Activated CD4-positive, alpha-beta T cell treated with anti-CD3 and anti-CD28 coated beads, Interleukin-2, amount 50 U/mL, for 4 hours (primary cell): ENCODE measurements at places on chromosomes 12 and 14.

DNA sequence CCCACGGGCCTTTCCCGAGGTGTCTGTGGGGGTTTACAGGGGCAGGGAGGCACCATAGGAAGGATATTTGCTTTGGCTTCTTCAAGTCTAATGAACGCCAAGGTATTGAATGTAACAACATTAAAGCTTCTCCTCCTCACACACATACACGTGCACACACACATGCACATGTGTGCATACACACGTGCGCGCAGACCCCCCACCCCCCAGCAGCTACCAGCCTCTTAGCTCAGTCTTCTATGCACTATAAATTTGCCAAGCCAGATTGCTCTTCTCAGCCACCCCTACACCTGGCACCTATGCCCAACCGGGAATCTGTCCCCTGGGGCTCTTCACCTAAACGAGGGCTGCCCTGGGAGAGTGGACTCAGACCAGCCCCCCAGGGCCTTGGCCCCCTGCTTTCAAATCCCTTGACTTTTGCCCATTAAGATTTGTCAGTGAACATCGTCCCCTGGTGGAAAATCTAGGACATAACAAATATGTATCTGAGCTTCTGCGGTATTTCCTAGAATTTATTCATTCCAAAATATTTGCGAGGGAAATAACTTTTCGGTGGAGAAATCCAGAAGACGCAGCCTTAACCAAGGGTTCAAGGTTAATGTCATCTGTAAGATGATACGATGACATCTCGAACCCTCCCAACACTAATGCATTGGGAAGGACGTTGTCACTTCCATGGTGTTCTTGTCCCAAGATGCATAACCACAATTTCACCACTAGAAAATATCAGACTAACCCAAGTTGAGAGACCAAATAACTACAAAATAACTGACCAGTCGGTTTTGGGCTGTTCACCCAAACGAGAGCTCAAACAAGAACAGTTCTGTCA lies 330.4 kb downstream of the MED13L start:
- DNase-seq: no peak

DNA sequence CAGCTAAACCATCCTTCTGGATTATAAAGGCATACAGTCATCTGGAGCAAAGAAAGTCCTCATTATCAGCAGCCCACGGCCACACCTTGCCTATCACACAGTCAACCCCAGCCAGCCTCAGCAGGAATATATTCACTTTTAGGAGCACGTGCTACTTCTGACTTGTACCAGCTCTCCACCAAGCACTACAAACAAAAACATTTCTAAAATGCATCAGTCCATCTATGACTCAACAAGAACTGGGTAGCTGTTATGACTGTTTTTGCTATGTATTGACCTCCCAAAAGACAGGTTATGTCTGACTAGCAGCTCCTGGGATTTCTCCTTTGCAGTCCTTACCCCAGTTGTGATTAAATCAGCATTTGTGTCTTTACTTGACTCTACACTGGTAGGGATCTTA lies 31.2 kb downstream of the NUAK1 start:
- no peak for DNase-seq

DNA sequence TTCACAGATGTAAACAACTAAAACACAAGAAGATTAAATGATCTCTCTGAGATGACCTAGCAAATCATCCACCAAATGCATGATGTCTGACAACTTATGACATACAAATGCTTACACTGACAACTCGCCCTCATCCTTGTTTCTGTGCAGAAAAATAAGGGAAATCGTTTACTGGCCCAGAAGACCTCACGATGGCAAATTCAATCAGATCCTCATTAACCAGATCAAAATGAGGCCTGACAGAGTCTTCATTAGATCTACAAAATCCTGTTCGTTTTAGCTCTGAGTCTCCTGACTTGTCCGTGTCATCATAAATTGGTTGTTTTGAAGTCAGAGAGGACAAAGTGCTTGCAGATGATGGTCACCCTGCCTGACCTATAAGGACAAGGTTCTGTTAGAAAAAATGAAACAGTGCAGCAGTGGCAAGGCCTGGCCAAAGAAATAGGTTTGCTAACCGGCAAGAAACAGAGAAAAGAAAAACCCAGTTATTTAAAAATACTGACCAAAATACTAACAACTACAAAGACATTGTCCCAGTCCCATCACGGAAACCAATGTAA lies 109.5 kb downstream of the BTG1 start:
- DNase-seq: no peak

GRCh38 chr12:64088431-64089349 lies 133.4 kb downstream of the KICS2 start:
- DNase-seq: no peak

DNA sequence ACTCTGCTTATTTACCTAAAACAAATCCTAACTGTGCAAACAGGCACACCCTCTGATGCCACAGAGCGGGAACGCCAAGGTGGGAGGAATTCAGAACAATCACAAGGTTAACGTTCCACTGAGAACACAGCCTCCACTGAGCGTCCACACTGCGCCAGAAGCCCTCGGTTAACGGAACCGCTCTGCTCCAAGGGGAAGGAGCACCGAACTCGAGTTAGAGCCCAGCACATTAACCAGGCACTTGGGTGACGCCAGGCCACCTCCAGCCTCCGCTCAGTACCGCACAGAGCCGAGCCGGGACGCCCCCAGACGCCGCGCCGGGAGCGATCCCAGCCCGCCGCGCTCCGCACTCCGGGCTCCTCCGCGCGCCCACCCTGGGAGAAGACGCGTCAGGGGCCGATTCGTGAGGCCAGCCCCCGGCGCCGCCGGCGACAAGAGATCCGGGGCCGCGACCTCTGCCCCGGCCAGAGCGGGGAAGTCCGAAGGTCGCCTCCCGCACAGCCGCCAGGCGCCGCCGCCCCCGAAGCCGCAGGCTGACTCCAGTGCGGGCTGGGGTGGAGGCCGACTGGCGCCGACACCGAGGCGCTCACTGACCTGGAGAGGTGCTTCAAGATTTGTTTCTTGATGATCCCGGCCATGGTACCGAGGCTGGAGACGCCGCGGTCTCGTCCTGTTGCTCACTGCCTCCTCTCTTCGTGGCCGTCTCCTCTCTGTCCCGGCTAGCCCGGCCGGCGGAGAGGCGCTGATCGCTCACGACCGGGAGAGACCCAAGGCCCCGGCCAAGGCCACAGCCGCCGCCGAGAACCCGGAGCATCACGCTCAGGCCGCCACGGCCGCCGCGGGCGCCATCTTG lies 450 bp downstream of the BLTP3B start:
- DNase-seq: peak; percentile 19

DNA sequence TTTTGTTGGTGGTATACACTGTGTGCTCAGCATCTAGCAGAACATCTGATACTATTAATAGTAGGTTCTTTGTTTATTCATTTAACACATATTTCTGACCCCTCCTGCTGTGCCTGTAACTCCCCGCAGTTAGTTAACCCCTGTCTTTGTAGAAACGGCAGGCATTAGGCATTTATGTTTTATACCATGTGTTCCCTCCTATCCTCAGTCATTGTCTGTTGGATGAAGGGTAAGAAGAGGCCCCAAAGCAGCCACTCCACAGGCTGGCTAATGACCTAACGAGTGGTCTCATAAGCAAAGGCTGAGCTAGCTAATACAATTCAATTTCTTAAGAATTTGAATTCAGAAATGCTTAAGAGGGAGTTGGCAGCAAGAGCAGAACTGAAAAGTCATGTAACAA lies 170.8 kb downstream of the TMX1 start:
- DNase-seq: no peak

DNA sequence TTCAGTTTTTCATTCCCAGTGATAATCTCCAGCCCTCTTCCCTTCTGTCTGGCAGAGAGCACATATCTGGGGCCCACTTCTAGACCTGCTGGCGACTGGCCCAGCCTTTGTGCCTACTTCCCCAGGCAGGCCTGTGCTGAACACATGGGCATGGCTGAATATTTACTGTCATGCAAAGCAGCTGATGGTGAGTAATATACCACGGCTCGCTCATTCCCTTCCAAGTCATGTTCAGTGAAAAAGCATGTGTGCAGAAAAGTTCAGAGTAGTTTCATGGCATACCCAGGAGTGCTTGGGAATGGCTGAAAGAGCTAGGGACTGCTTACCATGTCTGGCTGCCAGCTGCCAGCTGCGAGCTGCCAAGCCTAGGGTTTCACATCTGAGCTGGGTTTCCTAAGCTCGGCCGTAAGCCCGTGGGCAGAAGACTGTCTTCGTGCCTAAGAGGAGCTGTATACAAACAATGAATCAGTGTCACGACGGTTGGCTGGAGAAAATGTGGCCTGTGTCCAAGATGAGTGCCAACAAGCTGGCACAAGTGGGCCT lies 179.9 kb upstream of the PELI2 start:
- no peak for DNase-seq

DNA sequence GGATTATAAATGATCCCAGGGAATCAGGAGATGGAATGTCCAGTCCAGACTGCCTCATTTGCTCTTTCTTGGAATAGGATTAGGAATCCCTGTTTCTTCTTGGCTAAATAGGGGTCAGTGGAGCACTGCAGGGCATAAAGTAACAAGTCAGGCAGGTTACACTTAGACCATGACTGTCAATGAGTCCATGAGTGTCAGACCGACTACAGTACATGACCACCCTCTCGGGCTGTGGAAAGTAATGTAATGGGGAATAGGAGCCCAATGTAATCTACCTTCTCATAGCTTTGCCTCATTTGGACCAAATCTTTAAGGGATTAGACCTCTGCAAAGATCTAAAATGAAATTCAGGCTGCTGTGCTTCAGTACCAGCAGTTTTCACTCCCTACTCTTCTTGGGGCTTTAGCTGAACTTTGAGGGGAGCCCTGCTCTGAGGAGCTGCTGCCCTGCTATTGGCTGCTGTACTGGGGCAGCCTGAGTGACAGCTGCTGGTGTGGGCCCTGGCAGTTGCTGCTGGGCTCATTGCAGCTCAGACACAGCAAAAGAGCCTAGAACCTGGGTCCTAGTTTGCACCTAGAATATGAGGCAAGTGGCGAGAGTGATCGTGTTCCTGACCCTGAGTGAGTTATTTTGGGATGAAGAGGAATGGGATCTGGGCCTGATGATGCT lies 62.2 kb upstream of the OR4E1 start:
- no peak for DNase-seq

GRCh38 chr12:64587447-64587846 lies 22.8 kb upstream of the RASSF3 start:
- no peak for DNase-seq

- DNase-seq: no peak
Measured at GRCh38 chr12:3277306-3277943, 200.2 kb downstream of the TSPAN9 start.

GRCh38 chr14:56715938-56716337 lies 94.3 kb downstream of the OTX2 start:
- no peak for DNase-seq

DNA sequence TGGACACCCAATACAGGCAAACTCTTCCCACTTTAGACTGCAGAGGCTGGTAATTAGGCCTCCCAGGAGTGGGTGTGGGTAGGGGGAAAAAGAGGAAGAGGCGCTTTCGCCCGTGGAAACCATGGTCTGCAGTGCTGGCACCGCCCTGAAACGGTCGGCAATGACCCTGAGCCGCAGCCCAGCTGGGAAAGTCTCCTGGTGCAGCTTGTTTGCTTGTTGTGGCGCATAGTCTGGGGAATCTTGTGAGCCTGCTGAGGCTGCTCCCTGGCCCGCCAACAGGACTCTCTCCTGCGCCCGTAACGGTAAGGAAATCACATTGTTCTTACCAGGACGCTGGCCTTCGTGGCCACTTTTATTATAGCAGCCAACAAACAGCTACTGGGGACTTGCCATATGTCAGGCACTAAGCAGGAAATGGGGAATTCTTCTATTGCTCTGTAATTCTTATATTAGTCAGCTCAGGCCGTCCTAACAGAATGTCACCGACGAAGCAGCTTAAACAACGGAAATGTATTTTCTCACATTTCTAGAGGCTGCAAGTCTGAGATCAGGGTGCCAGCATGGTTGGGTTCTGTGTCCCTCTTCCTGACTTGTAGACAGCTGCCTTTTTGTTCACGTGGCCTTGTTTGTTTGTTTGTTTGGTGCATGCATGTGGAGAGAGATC lies 52.5 kb upstream of the RIN3 start:
- no peak for DNase-seq

GRCh38 chr14:71444030-71444822 lies 488.0 kb upstream of the RGS6 start:
- DNase-seq: no peak

DNA sequence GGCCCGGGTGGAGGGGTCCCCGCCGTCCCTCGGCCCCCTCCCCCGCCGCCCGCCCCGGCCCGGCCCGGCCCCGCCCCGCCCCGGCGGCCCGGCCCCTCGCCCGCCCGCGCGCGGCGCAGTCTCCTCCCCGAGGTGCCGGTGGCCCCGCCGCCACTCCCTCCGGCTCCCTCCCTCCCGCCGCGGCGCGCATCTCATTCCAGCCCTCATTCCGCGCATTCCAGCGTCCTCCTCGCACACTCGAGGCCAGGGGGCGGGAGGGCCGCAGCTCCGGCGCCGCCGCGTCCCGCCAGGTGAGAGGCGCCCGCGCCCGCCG lies at the start of gene TEAD4:
Gene TEAD4 (plus strand): TSS at position 206 of the 313 bp plus-strand sequence.
- DNase-seq: no peak

DNA sequence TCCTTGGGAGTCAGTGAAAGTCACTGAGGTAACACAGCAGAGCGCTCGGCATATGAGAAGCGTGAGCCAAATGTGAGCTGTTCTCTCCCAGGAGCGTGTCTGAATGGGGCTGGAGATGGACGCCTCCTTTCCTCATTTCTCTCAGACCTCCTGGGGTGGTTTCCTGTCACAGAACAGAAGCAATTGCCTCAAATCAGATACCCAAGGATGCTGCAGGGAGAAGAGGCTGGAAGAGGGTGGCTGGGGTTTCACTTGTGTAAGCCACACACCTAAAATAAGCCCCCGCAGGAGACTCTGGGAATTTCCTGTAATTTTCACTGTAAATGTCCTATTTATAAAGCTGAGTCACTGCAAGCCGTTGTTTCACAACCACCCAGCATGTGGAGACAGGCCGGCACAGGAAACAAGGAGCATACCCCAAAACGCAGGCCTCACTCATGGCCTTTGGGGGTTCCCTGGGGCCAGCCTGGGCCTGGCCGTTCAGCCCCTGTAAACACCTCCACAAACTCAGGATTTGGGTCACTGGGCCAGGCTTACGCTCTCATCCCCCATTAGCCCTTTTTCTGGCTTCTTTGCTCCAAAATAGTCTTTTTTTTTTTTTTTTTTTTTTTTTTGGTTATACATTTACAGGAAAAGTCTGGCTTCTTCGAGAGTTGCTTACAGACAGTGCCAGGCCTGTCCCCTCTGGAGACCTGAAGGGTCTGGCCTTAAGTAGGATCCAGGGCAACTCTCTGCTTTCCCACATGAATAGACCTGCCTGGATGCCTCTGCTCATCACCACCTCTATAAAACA lies 55.3 kb downstream of the VCPKMT start:
- peak; percentile 46 for DNase-seq

GRCh38 chr14:103707329-103708263 lies 7.7 kb downstream of the XRCC3 start:
- DNase-seq: no peak

DNA sequence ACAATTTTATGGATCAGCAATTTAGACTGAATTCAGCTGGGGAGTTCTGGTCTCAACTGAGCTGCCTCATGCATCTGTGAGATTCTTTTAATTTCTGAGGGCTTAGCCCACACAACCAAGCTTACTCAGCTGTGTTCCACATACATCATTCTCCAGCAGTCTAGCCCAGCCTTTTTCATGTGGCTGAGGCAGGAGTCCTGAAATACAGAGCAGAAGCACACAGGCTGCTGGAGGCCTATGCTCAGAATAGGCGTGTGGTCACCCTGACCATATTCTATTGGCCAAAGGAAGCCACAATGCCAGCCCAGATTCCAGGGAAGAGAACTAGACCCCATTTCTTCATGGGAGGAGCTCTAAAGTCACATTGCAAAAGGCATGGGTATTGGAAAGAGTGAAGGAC lies 72.3 kb upstream of the DHRS4 start:
- DNase-seq: no peak
